ENCODE measurements at places on chromosomes 1 and 21. TPM values are rescaled to one million over a fixed set of nuclear protein-coding genes. Genes with fewer than 3 reads are reported as not detected.

- DNase-seq, result no peak
- H3K4me3 ChIP-seq, result no peak overlapping the region
- no peak overlapping the region for H3K27ac ChIP-seq
- H3K4me1 ChIP-seq, result peaks cover 49% of the 10 kb centered on the region
- no peaks in the 10 kb centered on the region for H3K36me3 ChIP-seq
These were observed 184.7 kb upstream of the SGIP1 start for GRCh38 chr1:66349242-66349641.

SELL gene
- not detected for total RNA-seq

DNA sequence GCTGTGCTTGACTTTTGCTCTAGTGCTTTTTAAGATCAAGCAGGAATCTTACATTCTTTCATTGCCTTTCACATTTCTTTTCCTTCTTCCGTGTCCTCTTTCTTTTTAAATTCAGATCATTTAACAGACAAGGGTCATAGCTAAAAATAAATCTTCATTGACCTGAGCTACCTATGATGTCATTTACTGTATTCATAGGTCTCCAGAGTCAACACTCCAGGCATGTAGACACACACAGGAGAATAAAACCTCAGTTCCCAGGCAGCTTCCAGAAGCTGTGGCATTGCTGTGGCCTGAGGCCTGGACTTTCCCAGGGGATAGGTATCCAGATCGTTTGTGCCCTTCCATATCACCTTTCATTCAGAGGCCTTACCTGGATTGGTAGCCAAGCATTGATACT is 38.5 kb upstream of the ENAH start:
- H3K36me3 ChIP-seq, result peaks cover 10% of the 10 kb centered on the region
- no peak overlapping the region for H3K27ac ChIP-seq
- H3K4me1 ChIP-seq, result peaks cover 22% of the 10 kb centered on the region
- no peak overlapping the region for H3K4me3 ChIP-seq

GRCh38 chr21:33314111-33314510 is 10.7 kb upstream of the IFNAR1 start:
- H3K27me3 ChIP-seq, result peaks cover 13% of the 10 kb centered on the region
- no peak overlapping the region for H3K27ac ChIP-seq

- no peak overlapping the region for H3K27ac ChIP-seq
- H3K4me3 ChIP-seq, result no peak overlapping the region
- H3K27me3 ChIP-seq, result no peaks in the 10 kb centered on the region
- H3K36me3 ChIP-seq, result no peaks in the 10 kb centered on the region
- DNase-seq, result no peak
These were observed 19.6 kb upstream of the SPOCD1 start for GRCh38 chr1:31835415-31835814.

- H3K4me3 ChIP-seq, result no peak overlapping the region
- H3K27ac ChIP-seq, result peak overlapping the region; percentile 37
- H3K27me3 ChIP-seq, result peaks cover 13% of the 10 kb centered on the region
- H3K36me3 ChIP-seq, result no peaks in the 10 kb centered on the region
- H3K4me1 ChIP-seq, result peaks cover 9% of the 10 kb centered on the region
These were observed 17.2 kb downstream of the SPOCD1 start for GRCh38 chr1:31798433-31799195.

GRCh38 chr1:19442154-19443096 is 42.9 kb downstream of the CAPZB start:
- peaks cover 16% of the 10 kb centered on the region for H3K36me3 ChIP-seq
- no peak overlapping the region for H3K4me3 ChIP-seq
- no peaks in the 10 kb centered on the region for H3K27me3 ChIP-seq
- no peak overlapping the region for H3K27ac ChIP-seq
- H3K4me1 ChIP-seq, result peaks cover 62% of the 10 kb centered on the region

BNIPL gene
- total RNA-seq, result 1.2 TPM

DNA sequence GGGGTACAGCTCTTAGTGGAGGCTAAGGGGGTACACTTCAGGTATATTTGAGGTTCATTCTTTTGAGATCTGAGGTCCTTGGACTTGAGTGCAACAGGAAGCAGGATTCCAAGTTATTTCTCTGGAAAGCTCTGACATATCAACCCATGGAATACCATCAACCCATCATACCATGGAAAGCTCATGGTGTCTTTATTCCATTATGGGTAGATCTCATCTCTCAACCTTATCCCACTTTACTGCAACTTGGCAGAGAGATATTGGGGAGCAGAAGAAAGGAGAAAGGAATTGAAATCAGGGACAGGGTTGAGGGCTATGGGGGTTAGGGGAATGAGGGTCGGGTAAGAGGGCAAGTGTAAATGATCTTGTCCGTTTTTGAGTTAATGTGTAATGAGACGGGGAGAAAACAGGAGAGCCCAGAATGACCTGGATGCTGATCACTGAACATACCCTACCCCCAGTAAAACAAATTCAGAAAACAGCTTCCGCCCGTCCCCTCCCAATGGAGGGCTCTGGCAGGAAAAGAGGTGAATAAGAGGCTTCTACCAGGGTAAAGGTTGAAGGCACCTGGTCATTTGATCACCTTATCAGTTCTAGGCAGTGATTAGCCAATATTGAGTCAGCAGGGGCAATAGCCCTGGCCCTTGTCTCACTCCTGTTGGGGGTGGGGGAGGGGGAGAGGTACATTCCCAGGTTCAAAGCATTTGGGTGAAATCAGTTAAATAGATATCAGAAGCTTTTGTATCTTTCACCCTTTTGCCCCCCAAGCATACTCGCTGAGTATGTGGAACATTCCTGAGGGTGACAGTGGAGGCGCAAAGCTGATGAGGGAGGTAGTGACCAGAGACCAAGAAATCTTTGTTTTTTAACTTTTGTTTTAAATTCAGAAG is 622 bp upstream of the APOA2 start:
- H3K4me3 ChIP-seq, result no peak overlapping the region
- H3K4me1 ChIP-seq, result peaks cover 22% of the 10 kb centered on the region
- DNase-seq, result no peak
- H3K36me3 ChIP-seq, result peaks cover 8% of the 10 kb centered on the region
- H3K27me3 ChIP-seq, result no peaks in the 10 kb centered on the region

RBM11 gene
- 3.9 TPM for total RNA-seq

GRCh38 chr1:246690100-246690499 is 34.1 kb upstream of the SCCPDH start:
- H3K36me3 ChIP-seq, result peaks cover 6% of the 10 kb centered on the region
- H3K27me3 ChIP-seq, result no peaks in the 10 kb centered on the region
- no peak for DNase-seq
- peak overlapping the region; percentile 53 for H3K4me3 ChIP-seq
- no peak overlapping the region for H3K27ac ChIP-seq

DNA sequence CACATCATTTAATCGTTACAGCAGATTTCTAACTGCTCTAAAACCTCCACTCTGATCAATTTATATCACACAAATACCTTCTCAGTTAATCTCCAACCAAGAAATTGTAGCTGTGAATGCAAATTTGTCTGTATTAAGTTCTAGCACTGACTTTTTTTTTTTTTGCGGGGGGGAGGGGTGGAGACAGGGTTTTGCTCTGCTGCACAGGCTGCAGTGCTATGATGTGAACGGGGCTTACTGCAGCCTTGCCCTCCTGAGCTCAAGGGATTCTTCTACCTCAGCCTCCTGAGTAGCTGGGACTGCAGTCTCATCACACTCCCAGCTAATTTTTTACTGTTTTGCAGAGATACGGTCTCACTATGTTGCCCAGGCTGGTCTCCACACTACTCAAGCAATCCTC is 163.6 kb downstream of the RERE start:
- H3K36me3 ChIP-seq, result peaks cover 32% of the 10 kb centered on the region
- H3K27me3 ChIP-seq, result no peaks in the 10 kb centered on the region
- H3K4me3 ChIP-seq, result no peak overlapping the region

OR2L5 gene
- total RNA-seq, result not detected

DNA sequence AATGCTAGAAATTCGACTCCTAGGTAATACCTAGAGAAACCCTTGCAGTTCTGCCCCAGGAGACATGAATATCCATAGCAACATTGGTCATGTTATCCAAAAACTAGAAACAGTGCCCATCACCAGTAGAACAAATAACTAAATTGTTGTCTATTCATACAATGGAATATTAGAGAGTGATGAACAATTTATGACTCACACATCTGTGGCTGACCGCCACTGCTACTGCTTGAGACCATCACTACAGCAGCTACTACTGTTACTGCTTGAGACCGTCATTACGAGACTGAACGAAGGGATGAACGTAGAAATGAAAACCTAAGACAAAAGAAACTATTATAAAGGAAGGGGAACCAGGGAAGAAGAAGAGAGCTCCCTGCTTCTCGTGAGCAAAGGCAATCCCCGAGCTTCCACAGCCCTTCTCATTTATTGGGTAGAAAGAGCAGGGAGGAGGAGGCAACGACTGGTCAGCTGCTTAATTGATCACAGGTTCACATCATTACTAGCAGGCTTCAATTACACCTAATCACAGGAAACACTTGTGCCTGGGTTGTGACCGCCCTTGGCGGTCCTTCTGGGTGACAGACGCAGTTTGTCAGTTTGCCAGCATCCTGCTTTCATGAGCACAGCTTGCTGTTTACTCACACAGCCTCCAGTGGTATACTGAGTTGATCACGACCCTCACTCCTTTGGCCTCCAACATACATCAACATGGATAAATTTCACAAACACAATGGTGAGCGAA is 14.1 kb upstream of the PADI4 start:
- no peak overlapping the region for H3K27ac ChIP-seq
- H3K4me1 ChIP-seq, result peaks cover 37% of the 10 kb centered on the region
- H3K27me3 ChIP-seq, result no peaks in the 10 kb centered on the region

- no peak overlapping the region for H3K4me3 ChIP-seq
- H3K36me3 ChIP-seq, result no peaks in the 10 kb centered on the region
- peaks cover 61% of the 10 kb centered on the region for H3K27me3 ChIP-seq
- H3K4me1 ChIP-seq, result no peaks in the 10 kb centered on the region
These were observed 59.5 kb downstream of the KLHDC7A start for GRCh38 chr1:18540136-18540765.

SLC22A15 gene
- 32.4 TPM for total RNA-seq

DNA sequence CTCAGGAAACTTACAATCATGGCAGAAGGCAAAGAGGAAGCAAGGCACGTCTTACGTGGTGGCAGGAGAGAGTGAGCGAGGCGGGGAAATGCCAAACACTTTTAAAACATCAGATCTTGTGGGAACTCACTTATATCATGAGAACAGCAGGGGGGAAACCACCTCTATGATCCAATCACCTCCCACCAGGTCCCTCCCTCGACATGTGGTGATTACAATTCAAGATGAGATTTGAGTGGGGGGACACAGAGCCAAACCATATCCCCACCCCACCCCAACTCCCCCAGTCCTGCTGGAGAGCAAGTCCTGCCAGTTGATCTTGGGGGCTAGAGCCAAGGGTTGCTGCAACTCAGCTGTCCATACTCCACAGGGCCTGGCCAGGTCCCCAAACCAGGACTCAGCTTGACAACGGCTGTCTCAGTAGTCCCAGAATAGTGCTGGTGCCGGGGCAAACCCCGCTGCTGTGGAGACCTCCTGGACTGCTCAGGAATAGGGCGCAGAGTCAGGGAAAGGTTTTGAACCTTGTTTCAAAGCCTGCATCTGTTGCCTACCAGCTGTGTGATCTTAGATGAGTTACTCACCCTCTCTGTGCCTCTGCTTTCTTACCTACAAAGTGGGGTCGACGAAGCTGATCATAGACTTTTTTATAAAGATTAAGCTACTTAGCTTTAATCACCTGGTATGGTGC is 79.5 kb downstream of the STUM start:
- H3K27me3 ChIP-seq, result no peaks in the 10 kb centered on the region
- no peak for DNase-seq
- H3K4me3 ChIP-seq, result no peak overlapping the region

Data from MCF 10A (cell line).